ENCODE measurements at places on chromosomes 12 and 14.

DNA sequence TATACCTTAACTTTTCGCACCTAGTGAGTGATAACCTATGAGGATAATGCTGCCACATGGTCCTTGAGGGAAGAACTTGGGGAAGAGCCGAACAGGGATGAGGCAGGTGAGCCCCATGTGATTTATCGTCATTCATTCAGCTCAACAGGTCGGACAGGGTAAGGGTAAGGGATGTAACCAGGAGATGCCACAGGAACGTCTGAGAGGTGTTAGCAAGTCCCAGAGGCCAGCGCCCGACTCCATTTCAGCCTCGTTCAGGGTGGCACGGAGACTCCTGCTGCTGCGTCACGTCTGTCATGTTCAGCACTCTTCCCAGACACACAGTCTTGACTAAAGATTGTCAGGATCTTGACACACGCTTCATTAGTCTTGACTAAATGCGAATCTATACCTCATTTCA is 23.4 kb upstream of the TIGAR start:
- no peak for DNase-seq

DNA sequence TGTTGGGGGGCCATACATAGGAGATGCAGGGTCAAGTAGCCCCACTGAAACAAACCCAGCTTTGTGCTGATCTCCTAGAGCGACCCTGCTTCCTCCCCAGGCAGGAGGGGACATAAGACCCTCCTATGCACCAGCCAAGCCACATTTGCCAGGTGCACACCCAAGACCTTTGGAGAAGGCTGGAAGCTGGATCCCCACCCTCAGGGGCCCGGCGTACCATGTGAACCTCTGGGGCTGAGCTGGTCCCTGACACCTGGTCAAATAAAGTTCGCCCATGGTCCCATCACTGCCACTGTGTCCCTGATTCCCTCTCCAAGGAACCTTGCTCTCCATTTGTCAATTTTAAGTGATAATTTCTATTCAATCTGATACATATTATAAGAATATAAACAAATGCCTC is 162.1 kb upstream of the VASH1 start:
- no peak for DNase-seq

DNA sequence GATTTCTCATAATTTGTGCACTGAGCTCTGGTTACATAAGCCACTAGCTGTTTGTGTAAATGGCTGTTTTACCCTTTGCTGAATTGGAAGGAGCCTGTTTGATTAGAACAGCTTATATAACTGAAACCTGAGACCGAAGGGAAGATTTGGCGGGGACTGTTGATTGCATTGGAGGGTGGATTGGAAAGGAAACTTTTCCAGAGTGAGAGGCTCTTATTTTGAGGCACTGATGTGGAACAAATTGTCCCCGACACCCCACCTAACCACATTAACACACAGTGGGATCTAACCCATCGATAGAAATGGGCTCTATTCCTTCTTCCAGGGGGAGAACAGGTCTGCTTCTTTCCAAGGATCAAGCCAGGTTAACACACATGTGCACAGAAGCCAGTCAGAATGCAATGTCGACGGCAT is 51.7 kb downstream of the TMEM30B start:
- DNase-seq: peak; percentile 30

- DNase-seq: no peak
These were observed 14.9 kb upstream of the TTC7B start for GRCh38 chr14:90830931-90831701.

DNA sequence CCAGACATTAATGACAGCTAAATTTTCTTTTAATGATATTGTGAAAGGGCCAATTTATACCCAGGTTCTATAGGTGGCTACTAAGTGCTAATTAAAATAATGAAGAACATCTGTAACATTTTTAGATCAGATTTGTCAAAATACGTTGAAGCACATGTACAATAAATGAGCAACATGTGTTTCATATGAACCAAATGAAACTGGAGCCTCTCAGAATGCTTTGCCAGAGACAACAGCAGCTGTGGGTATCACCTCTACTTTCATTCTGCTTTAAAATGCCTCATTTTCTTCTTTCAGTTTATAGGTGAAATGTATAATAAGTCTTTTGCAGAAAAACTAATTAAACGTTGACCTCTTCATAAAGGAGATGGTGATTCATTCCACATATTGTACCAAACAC is 26.1 kb upstream of the MYF6 start:
- no peak for DNase-seq

GRCh38 chr12:30691122-30691879 is 4.4 kb downstream of the IPO8 start:
- no peak for DNase-seq

- DNase-seq: peak; percentile 81
These were observed 203.4 kb downstream of the KIF26A start for GRCh38 chr14:104341532-104342434.

- DNase-seq: no peak
These were observed 7.7 kb downstream of the CLBA1 start for GRCh38 chr14:104993306-104993705.

GRCh38 chr12:12724421-12725085 is 7.4 kb downstream of the CDKN1B start:
- peak; percentile 23 for DNase-seq

DNA sequence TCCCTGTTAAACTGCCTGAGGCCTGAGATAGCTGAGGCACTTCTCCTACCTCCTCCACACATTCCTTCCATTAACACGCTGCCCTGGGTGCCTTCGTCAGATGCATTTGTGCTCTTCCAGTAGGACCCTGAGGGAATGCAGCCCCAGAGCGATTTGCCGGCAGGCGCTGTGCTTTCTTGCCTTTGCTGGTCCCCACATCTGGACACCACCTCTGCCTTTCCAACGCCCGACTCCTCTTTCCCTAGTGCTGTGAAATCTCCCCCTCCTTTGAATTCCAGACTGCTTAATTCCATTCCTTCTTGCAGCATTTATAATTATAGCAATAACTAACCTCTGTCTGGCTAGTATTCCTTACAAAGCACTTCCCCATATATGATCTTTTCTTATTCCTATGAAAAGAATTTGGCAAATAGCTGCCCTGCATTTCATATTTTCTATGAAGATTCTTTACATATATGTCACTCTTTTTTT is 88.4 kb downstream of the C12orf75 start:
- no peak for DNase-seq

GRCh38 chr14:54929556-54929955 is 26.9 kb upstream of the GCH1 start:
- no peak for DNase-seq

DNA sequence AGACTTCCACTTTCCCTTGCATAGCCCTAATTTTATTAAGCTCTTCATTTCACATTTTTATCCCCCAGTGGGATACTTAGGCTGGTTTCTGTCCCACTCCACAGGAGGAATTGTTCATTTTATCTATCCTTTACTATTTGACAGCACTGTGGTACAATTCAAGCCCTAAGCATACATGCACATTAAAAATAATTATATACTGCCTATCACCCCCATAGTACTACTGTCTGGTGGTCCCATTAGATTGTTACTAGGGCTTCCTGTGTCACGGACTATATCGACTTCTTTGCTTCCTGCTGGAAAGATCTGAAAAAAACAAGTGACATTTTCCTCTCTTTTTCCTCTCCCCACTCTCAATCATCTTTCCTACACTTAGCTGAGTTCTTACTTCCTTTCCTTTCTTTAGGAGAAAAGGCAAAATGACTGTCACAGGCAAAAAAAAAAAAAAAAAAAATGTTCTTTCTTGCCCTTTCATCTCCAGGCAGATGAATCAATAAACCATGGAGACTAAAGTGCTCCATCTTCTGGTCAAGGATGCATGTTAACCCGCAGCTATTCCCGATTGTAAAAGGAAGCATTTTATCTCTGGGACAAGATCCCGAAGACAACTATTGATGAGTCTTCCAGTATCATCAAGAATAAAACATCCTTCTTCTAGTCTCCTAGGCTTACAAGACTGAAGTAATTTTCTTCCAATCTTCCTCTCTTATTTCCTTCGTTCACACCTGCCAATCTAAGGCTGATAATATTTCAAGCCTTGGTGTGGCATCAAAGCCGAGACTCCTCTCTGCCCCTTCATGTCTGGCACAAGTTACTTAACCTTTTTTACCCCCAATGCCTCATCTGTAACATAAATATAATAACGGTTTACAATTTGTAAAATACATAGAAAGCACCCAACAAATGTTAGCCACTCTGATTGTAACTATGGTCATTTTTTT is 94.4 kb upstream of the PLEKHG7 start:
- peak; percentile 40 for DNase-seq

GRCh38 chr12:14948672-14949071 is 10.3 kb upstream of the ERP27 start:
- DNase-seq: no peak

- no peak for DNase-seq
These were observed 22.1 kb upstream of the SERPINA4 start for GRCh38 chr14:94539181-94539580.

- DNase-seq: no peak
These were observed 186.4 kb downstream of the SYT10 start for GRCh38 chr12:33253178-33253577.

- no peak for DNase-seq
These were observed 28.0 kb upstream of the NCOR2 start for GRCh38 chr12:124595444-124595843.

GRCh38 chr12:80979816-80980215 is 42.1 kb upstream of the LIN7A start:
- DNase-seq: no peak

GRCh38 chr12:57657744-57658143 is 24.7 kb upstream of the B4GALNT1 start:
- no peak for DNase-seq

- DNase-seq: no peak
These were observed 69.9 kb downstream of the RAD52 start for GRCh38 chr12:879641-880040.

DNA sequence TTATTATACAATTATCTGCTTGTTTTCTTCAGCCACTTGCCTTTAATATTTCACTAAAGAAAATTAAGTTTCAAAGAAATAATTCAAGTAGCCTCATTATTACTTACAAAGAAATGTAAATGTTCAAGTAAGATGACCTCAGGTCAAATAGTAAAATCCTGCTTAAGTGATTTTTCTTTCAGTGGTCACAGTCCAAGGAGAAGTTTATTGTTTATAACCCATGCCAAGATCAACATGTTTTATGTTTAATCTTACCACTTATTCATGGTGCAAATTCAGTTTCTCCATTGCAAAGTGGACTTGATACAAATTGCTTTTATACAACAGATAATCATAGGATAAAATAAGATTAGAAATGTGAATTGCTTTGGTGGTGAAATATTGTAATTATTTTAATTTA is 370.2 kb upstream of the FLRT2 start:
- no peak for DNase-seq

GRCh38 chr14:33505963-33506329 is 444.9 kb downstream of the EGLN3 start:
- DNase-seq: no peak

DNA sequence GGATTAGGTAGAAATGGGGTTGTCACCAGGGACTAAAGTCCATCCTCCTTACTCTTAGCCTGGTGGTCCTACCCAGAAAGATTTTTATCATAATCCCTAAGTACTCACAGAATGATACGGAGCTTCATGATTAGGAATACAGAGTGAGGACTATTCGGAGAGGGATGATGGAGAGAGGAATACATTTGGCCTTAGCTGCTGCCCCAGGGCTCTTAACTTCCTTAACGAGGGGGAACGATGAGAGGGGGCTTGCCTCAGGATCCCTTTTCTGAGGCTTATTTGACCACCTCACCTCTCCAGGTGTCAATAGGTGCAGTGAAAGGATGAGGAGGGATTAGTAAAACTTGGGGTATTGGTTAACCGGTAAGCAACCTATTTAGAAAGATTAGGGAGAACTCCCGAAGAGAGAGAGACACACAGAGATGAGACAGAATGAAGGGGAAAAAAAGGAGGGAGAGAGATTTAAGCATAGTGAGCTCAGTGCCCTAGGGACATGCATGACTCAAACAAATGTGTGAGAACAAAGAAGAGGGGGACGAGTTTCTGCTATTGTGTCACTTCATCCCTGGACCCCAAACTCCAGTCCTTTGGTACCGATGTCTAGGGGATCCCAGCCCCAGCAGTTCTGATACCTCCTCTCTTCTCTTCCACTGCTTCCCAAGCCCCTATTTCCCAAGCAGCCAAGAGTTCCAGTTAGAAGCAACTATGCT is 1.1 kb downstream of the NFE2 start:
- no peak for DNase-seq

DNA sequence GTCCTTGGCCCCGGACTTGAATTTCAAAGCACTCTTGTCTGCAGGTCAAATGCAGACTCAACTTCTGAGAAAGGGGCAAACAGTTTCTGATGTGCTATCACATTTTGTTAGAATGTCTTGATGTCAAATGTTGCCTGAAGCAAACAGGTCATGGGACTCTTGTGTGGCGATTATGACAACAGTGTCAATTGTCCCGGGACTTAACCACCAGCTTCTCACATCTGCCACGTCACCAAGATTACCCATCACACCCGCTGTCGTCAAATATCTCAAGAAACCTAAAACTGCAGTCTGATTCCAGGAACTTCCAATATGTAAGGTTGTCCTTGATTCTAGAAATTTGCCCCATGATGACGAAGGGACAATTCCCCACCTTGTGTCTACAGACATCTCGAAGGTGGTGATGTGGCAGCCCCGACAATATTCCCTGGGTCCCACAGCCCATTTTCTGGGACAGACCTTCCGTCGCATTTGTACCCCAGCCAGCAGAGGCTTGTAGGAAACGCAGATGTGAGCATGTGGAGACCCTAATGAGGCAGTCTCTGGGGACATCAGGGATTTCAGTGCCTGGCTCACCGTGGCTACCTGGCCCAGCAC is 21.3 kb downstream of the LRTM2 start:
- DNase-seq: no peak

GRCh38 chr12:130401703-130402102 is 64.0 kb downstream of the PIWIL1 start:
- DNase-seq: no peak

DNA sequence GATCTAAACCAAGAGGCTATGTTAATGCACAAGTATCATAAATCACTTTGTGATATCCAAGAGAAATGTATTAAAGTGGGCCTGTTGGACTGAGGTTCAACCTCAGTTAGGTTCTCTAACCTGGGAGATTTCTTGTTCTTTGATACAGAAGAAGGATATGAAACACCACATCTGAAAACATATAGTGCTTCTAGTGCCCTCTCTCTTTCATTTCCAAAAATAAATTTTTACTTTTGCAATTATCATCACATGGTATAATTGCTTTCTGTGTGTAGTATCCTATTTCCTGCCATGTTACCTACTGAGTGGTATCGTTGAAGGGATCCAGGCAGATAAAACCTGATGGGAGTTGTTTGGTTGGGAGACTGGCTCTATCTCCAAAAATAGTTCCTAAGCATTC is 264.9 kb downstream of the CCER1 start:
- DNase-seq: no peak

All from NCI-H526 treated with DMSO at 0.1 percent for 48 hours (cell line).